ENCODE measurements at places on chromosomes 4 and X.

- DNase-seq: no peak
Measured at GRCh38 chrX:40202456-40202855, 104.7 kb upstream of the BCOR start.

DNA sequence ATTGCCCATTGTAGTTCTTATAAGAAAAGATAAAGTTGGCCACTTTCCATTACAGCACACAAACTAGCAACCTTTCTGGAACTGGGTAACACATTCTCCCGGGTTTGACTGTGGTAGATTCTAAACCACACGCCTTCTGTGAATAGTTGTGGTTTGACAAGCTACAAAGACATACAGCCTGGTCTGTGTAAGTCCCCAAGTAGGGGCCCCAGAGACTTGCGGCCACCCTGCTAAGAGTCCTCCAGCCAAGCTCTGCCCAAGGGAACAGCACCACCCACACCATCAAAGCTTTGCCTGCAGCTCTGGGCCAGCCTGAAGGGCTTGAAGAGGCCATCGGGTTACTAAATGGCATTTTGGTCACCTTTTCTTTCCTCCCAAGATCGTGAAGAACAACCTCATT, 203.4 kb downstream of the MAML3 start:
- DNase-seq: peak; percentile 93

GRCh38 chr4:48042979-48043461, 26.4 kb downstream of the NIPAL1 start:
- DNase-seq: no peak

DNA sequence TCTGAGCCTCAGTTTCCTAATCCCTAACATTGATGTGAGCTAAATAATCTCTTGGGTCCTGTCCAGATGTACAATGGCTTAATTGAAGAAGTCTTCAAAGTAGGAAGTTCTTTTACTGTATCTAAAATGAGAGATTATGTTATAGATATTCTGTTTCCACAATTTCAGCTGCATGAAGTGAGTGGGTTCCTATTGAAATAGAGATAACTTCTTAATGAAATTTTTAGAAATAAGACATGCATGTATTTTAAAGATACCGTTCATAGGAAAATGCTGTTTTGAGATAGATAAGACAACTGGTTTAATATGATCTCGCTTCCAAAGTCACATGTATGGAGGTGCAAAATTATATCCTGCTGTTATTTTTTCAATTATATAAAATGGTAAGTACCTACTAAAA, 71.9 kb downstream of the CLDN22 start:
- no peak for DNase-seq
